Stimulated activated naive CD4-positive, alpha-beta T cell treated with Interleukin-2 at 50 U/mL for 16 hours (primary cell): ENCODE measurements at places on chromosomes 2 and 18.

DNA sequence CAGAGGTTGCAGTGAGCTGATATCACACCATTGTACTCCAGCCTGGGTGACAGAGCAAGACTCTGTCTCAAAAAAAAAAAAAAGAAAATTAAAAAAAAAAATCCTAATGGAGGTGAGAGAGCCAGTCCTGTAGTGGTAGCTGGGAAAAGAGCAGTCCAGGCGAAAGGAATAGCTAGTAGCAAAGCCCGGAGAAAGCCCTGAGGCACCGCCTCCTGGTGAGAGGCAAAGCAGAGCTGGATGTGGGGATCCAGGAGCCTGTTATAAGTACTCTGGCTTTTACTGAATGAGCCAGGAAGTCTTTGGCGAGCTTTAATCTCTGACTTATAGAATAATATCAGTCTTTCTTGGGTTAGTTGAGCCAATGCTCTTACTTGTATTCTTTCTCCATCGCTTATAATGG, 6.6 kb upstream of the KLHL23 start:
- no peak for DNase-seq

DNA sequence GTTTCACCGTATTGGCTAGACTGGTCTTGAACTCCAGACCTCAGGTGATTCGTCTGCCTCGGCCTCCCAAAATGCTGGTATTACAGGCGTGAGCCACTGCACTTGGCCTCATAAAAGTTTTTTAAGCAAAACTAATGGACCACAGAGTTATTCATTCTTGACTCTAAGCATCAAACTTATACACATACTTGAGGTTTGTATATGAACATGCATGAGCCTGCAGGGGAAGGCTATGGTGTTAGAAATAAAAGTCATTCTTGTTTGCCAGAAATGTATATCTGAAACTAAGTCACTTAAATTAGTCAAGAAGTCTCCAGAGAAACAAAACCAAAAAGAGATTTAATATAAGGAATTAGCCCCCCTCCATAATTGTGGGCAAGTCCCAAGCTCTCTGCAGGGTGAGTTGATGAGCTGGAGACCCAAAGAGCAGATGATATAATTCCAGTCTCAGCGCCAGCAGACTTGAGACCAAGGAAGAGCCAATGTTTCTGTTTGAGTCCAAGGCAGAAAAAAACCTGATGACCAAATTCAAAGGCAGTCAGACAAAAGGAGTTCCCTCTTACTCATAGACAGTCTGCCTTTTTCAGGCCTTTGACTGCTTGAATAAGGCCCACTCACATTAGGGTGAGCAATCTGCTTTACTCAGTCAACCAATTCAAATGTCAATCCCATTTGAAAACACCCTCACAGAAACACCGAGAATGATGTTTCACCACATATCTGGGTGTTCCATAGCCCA, 69.0 kb upstream of the DSG1 start:
- no peak for DNase-seq

GRCh38 chr2:56656826-56657225, 473.0 kb downstream of the CCDC85A start:
- DNase-seq, result no peak

DNA sequence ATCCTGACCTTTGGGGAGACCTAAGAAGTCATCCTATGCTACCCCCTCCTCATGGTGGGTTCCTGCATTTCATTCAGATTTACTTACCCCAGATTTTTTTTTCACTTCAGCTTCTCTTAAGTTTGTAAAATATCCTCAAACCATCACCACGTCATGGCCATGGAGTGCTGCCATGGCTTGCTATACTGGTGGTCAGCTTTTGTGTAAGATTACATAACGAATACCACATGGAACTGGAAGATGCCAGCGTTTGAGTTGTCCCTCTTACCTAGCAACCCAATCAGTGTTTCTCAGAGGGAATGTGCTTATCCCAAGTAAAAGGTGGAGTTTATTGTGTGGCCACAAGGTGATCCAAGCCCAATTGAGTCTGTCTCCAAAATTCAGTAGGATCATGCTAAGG, 148.6 kb upstream of the ALPP start:
- DNase-seq, result no peak

DNA sequence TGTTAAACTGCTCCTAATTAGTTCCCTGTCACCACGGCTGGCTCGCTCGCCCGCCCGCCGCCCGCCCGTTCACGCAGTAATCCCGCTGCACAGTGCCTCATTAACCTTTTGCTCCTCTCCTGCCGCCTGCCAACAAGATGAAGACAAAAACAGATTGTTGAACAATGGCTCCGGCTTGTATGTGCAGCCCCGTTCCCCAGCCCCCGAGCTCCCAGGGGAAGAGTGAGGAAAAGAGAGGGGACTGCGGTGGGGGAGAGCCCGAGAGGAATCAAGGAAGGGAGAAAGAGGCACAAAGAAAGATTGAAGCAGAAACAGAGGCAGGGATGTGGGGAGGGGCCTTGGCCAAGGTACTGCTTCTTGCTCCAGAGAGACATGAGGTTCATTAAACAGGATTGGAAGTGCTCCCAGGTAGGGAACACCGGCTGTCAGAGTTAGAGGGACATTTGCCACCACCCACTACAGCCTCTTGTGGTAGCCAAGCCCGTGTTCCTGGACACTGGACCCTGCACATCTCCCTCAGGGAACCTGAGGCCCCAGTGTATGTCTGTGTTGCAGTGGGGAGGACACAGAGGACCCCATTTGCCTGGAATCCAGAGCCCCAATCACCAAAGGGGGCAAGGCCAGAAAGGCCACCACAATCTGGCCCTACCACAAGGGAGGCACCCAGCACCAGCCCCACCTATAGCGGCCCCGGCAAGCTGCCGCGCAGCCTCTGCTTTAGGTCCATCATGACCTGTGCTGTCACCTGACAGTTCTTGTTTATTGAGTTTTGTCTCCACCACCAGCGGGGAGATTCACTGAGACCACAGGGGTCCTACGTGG, 38.1 kb downstream of the EMX1 start:
- no peak for DNase-seq

DNA sequence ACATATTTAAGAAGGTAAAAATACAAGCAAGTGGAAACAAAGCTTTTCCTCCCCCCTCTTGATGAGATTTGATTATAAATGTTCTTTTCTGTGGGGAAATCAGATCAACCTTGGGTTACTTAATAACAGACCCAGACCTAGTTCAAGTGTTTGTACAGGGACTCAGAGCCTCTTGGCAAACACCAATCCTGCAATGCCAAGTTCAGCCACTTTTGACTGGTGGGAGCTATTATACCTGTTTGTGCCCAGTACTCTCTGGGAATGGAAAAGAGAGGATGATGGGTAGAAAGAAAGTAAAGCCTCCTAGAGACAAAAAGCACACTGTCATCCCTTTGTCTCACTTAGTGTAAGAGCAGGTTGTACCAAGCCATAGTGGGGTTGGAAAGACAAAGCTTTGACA, 63.8 kb upstream of the EPHA4 start:
- no peak for DNase-seq

GRCh38 chr2:239394346-239394945, 6.4 kb downstream of the HDAC4 start:
- no peak for DNase-seq

- DNase-seq, result no peak
Observed at GRCh38 chr2:158715357-158715756, 79.8 kb upstream of the DAPL1 start.

DNA sequence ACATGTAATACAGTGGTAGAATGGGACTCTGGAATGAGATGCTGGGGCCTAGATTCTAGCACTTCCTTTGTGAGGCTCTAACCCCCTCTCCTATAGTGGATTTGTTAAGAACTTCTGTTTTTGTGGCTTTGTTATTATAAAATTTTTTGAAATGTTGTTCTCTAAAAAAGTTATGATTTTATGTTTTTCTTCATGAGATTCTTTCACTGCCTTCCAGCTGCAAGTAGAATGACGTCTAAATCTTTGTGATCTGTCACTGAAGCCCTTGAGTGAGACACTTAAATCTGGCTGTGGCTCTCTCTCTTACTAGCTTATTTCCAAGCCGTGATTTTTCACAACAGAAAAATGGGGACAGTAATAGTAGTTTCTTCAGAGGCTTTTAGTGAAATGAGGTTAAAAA, 1.6 kb downstream of the CASP8 start:
- DNase-seq, result no peak

- no peak for DNase-seq
Observed at GRCh38 chr2:81437456-81438000, 1133.0 kb upstream of the LRRTM1 start.

- no peak for DNase-seq
Observed at GRCh38 chr2:62501069-62501468, 4.9 kb downstream of the TMEM17 start.

DNA sequence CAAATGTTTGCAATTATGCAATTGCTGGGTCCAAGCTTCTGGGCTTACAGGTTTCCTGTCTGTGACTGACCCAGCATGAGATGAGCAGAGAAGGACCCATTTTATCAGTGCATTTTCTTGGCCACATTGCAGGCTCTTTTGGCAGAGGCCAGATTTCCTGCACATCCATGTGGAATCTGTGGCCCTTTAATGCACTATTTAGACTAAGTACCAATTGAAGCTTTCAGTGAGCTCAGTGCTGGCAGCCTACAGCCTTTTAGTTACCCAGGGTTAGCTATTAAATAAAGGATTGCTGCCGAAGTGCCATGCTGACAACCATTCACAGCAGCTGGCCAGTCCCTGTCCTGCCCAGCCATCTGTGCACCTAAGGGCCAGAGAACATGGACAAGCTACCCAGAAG, 165.0 kb downstream of the ANKRD30B start:
- DNase-seq, result no peak

DNA sequence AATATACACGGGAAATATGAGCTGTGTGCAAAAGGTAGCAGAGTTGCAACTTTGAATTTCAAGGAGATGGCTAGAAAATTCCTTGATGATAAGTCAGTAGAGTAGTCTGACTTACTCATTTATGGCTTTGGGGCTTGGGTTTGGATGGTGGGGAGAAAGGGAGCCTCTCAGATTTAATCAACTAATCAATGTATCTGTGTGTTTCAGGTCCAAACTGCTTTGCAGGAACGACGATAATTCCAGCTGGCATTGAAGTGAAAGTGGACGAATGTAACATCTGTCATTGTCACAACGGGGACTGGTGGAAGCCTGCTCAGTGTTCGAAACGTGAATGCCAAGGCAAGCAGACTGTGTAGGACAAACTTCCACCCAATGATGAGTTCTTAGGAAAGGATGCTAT, 164.6 kb downstream of the VWC2L start:
- no peak for DNase-seq

GRCh38 chr2:1321321-1321720, 91.9 kb upstream of the TPO start:
- no peak for DNase-seq

DNA sequence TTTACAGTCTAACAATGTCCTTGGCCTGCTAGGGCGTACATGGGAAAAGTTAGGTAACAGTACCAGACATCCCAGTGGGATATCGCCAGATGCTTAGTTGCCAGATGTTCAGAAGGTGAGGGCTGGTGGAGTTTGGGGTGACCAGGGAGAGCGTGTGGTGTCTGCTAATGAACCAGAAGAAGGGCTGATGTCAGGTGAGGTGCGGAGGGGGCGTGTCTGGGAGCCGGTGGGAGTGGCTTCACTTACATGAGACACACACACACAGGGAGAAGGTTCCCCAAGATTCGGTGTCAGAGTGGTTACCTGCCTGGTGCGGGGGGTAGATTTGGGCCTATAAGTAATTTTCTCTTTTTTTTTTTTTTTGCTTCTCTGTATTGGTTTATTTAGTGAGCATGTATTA, 12.2 kb downstream of the RAB31 start:
- no peak for DNase-seq

DNA sequence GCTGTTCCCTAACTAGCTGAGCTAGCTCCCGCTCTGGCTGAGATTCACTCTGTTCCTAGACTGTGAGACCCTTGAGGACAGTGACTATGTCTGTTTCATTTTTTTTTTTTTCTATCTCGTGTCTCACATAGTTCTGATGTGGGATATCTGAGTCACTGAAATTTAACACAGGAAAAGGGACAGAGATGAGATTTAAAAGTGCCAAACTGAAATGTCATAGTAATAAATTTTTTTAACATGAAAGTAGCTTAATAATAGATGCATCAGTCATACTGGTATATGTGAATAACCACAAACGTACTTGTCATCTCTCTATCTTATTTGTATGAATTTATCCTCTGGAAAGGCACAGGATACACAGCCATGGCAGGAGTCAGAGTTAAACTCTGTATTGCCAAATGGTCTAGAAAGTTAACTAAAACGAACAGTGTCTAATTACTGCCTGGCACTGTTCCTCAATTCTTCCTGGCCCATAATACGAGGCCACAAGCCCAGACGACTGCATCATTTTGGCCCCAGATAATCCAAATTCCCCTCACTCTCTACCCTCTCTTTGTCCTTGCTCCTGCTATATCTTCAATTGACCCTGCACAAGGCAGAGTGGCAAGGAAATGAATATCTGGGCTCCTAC, 87.5 kb downstream of the SATB2 start:
- DNase-seq, result no peak

DNA sequence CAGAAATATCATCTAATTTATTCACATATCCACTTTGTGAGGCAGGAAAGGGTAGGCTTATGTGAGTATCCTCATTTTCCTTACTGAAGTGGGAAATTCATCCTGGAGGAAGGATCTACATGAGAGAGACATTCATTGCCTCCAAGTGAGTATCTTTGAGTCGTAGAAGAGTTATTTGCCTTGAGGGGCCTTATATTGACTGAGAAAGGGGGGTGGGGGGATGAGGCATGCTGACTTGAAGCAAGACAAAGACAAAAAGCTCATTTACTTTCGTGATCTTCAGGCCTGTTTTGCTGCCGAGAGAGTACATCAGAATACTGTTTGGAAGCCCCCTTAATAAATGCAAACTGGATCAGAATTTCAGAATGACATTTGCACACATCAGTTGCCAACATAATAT, 17.6 kb upstream of the NEDD4L start:
- DNase-seq, result no peak

DNA sequence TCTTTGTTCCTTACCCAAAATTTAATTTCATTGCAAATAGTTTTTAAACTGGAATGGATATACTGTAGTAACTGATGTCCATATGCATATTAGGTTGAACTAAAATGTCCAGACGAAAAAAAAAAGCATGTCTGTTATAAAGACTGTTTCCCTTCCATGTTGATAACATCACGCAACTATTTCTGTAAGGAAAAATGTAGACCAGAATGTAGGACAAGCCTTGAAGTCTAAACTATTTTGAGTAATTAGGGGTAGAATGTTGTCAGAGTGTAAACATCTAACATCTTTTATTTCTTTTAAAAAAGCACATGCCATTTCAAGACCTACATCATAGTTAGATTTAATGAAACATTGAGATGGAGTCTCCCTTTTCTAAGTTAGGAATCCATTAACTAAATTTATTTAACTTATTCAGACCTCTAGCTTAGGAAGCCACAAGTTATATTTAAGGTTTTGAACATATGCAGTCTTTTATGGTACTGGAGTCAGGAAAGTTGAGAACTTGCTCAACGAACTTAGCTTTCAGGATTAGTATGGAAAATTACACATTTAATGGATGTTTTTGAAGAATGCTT, 7.9 kb downstream of the CALCRL start:
- DNase-seq, result no peak
